CD8-positive, alpha-beta memory T cell (primary cell): ENCODE measurements at places on chromosomes 6 and 20.

DNA sequence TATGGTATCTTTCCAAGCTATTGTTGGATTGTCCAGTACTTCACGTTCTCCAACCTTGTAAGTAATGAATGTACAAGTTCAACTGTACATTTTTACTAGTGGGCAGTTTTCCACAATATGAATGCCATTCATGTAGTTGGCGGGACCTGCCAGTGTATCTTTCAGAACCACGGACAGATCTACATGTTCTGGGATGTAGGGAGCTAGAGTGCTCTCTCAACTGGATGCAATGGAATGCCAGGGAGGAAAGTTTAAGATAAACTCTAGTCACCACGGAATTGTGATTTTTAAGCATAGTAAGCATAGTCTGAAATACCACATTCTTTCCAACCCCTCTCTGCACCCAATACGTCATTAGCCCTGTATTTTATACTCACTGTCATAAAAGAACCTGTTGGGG, 21.5 kb upstream of the HLA-C start:
- no peak for DNase-seq

GRCh38 chr20:19976595-19977372, 40.4 kb upstream of the NAA20 start:
- DNase-seq, result no peak

DNA sequence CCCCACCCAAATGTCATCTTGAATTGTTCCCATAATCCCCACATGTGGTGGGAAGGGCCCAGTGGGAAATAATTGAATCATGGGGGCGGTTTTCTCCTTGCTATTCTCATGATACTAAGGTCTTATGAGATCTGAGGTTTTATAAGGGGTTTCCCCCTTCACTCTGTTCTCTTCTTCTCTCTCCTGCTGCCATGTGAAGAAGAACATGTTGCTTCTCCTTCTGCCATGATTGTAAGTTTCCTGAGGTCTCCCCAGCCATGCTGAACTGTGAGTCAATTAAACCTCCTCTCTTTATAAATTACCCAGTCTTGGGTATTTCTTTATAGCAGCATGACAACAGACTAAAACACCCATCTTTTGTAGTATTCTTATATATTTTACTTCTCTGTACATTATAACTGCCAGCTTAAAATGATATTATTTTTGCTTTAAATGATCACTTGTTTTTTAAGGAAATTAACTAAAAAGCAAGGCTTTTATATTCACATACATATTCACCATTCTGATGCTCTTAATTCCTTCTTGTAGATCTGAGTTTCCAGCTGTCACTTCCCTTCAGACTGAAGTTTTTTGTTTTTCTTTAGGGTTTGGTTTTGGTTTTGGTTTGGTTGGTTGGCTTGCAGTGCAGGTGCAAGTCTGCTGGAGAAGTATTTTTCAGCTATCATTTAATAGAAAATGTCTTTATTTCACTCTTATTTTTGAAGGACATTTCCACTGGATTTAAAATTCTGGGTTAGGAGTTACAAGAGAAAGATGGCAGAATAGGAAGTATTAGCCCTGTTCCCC, 4.6 kb upstream of the ZSCAN31 start:
- no peak for DNase-seq

- no peak for DNase-seq
Observed at GRCh38 chr20:34626992-34627391, 49.9 kb downstream of the PIGU start.

DNA sequence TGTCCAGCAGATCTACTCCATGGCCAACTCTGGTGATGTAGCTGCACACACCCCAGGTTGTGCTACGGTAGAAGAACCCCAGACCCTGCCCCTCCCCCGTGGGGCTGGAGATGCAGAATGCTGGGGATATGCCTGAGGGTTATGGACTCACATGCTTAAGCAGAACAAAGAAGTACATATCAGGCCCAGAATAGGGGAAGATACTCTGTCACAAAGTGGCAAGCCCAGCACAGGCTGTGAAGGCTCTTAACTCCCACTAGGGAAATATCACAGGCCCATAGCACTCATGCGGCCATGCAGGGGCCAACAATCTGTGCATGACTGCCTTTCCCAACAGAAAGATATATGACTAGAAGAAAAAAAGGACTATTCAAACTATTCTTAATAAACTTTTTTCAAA, 234.9 kb downstream of the KCNQ5 start:
- no peak for DNase-seq

DNA sequence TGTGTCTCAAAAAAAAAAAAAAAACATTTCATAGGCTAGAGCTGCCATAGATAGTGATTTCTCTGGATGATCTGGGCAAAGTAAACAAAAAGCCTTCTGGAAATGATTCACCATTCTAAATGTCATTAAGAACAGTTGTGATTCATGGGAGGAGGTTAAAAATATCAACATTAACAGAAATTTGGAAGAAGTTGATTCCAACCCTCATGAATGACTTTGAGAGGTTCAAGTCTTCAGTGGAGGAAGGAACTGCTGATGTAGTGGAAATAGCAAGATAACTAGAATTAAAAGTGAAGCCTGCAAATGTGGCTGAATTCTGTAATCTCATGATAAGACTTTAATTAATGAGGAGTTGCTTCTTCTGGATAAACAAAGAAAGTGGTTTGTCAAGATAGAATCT, 26.8 kb upstream of the MMP24 start:
- no peak for DNase-seq

- no peak for DNase-seq
Observed at GRCh38 chr6:5730585-5731263, 276.0 kb downstream of the NRN1 start.

- DNase-seq, result no peak
Observed at GRCh38 chr20:9031991-9032390, 36.9 kb upstream of the PLCB4 start.

DNA sequence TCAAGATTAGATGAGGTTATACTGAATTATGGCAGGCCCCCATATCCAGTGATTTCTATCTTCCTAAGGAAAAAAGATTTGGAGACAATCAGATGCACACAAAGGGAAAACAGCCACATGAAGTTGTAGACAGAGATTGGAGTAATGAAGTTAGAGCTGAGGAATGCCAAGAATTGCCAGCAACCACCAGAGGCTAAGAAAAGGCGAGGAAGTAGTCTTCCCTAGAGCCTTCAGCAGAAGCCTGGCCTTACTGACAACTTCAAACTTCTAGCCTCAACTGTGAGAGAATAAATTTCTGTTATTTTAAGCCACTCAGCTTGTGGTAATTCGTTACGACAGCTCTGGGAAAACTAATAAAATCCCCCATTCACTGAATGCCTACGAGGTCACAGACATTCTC, 473.9 kb downstream of the COL12A1 start:
- DNase-seq, result no peak

DNA sequence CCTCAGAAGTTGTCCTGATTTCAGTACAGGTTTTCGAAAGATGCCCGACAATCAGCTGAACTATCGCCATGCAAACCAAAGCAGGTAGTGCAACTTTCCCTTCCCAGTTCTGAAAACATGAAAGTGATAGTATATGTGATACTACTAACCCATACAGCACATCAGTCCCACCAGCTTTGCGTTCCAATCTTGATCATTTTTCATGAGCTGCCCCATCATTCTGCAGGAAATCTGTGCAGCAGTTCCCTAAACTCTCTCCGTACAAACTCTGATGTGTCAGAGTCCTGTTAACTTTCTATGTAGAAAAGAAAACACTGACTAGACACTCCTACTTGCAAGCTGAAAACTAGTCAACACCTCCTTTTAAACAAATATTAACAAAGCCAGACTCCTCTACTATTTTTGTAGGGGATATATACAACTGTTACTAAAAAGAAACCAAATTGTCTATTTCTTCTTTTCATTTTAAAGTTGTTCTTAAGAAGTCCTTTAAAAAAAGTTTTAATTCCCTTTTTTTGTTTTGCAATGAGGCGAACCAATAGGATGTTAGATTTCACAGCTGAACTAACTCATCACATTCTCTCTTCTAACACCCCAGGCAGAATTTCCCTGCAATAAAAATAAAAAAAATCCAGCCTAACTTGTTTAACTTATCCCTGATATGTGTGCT, 99.6 kb upstream of the DST start:
- no peak for DNase-seq

DNA sequence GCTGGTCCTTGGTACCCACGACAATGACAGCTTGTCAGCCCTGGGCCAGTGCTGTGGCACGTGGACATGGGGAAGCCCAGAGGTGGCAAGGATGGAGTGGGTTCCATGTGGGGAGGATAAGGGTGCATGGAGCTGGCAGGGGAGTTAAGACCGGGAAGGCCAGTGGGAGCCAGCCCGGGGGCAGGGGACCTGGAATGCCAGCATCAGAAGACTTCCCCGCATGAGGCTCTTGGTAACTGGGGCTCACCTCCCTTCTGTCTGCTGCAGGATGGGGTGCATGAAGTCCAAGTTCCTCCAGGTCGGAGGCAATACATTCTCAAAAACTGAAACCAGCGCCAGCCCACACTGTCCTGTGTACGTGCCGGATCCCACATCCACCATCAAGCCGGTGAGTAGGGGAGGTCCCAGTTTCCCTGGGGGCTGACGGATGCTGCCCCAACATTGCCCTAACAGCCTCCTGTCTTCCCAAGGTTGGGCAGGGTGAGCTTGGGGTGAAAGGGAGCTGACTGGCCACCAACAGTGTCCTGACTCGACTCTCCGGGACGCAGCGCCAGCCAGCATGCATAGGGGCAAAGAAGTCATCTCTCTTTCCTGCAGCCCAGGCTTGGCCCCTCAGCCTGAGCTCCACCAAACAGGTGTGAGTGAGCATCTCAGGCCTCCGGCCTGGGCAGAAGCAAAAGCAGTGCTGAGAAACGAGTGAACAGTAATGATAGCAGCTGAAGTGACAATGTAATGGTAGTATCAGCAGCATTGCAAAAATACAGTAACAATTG, 19.5 kb downstream of the HCK start:
- DNase-seq, result no peak

GRCh38 chr6:137117581-137117980, 55.9 kb downstream of the IL22RA2 start:
- DNase-seq, result no peak

DNA sequence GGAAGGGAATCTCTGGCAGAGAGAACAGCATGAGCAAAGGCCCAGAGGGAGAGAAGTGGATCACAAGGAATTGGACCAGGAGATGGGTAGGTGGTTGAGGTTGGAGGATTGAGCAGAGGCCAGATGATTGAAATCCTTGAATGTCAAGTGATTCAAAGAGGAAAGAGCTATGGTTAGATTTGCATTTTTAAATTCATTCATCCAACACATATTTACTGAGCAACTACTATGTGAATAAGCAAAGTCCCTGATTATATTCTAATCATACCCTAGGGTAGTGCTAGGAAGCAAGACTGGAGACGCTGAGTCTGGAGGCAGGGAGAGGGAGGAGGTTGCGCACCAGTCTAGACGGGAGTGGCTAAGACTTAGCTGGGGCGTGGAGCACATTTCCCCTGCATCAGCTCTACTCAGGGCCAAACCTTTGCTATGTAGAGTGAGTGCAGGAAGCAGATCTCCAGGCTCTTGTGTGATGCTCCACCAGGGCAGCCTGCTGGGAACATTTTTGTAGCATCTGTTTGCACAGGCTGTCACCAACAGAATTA, 40.2 kb downstream of the EYA2 start:
- DNase-seq, result no peak

- DNase-seq, result no peak
Observed at GRCh38 chr20:57142667-57143066, 123.8 kb downstream of the BMP7 start.

DNA sequence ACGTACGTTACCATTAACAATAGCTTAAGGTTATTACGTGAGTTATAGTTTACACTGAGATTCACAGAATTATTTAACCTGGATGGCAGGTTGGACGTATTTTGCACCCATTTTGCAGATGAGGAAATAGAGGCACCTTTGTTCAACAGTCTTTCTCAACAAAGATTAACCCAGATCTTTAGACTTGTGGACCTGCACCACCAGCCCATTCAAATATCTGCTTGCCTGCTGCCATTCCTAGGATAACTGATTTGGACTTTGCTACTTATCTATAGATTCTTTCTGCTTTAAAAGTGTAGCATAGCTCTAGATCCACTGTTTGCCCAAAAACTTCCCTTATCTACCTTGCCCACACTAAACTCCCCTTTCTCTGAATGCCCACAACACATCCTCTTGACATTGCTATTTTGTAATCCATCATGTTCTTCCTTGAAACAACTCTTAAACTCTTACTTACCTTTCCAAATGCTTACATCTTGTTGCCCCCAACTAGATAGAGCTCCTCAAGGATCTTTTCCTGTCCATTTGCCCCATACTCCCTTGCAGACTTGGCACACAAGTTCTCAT, 56.4 kb upstream of the TNFAIP3 start:
- DNase-seq, result no peak

DNA sequence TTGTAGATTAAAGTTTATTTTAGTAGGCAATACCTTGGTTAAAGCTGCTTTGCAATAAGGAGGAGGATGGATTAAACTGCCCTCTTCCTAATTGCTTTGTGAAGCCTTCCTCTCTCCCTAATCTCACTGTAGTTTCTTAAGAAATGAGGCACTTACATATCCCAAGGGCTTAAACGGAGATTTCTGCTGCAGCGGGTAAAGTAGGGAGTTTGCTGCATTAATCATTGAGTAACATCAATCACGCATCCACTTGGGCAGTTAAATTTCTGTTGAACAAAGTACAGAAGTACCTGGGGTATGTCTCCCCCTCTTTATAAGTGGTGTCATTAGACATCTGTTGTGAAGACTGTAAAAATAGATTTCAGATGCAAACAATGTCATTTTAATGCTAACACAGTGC, 29.5 kb upstream of the ARID1B start:
- DNase-seq, result no peak

- DNase-seq, result no peak
Observed at GRCh38 chr6:35678021-35678654, 10.6 kb downstream of the FKBP5 start.

- no peak for DNase-seq
Observed at GRCh38 chr6:126127659-126128058, 141.3 kb downstream of the TRMT11 start.

DNA sequence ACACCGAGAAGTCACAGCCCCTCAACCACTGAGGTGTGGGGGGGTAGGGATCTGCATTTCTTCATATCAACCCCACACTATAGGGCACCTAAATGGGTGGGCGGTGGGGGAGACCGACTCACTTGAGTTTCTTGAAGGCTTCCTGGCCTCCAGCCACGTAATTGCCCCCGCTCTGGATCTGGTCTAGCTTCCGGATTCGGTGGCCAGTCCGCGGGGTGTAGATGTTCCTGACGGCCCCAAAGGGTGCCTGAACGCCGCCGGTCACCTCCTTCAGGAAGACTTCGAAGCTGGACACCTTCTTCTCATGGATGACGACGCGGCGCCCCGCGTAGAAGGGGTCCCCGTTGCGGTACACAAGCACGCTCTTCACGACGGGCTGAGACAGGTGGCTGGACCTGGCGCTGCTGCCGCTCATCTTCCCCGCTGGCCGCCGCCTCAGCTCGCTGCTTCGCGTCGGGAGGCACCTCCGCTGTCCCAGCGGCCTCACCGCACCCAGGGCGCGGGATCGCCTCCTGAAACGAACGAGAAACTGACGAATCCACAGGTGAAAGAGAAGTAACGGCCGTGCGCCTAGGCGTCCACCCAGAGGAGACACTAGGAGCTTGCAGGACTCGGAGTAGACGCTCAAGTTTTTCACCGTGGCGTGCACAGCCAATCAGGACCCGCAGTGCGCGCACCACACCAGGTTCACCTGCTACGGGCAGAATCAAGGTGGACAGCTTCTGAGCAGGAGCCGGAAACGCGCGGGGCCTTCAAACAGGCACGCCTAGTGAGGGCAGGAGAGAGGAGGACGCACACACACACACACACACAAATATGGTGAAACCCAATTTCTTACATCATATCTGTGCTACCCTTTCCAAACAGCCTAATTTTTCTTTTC, at the start of gene DCDC2:
Gene DCDC2, minus strand, starts transcription at position 724 of the 883 bp plus-strand sequence. Its CDS starts 309 bp downstream, at position 415.
- peak; percentile 24 for DNase-seq
